ENCODE measurements at places on chromosomes 12 and 14.

- DNase-seq = no peak
These were observed 6.8 kb downstream of the FIGNL2 start for GRCh38 chr12:51841727-51842126.

- DNase-seq = no peak
These were observed 438.4 kb upstream of the OR4E1 start for GRCh38 chr14:22112004-22112403.

DNA sequence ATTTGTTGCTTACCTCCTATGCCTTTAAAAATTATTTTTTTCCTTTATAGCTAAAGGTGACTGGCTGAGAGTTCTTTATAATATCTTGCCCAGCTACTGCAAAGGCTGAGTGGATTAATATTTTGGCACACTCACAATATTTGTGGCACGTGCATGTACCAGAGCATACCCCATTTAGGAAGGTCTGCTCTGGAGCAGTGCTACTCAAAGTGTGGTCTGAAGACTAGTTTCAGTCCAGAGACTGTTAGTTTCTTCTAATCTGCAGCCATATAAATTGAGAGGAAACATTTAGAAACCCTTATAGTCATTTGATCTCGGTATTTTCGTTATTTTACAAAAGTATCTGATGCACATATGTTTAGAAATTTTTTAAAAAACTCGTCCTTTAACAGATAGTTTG is 51.0 kb downstream of the IFT81 start:
- DNase-seq = no peak

DNA sequence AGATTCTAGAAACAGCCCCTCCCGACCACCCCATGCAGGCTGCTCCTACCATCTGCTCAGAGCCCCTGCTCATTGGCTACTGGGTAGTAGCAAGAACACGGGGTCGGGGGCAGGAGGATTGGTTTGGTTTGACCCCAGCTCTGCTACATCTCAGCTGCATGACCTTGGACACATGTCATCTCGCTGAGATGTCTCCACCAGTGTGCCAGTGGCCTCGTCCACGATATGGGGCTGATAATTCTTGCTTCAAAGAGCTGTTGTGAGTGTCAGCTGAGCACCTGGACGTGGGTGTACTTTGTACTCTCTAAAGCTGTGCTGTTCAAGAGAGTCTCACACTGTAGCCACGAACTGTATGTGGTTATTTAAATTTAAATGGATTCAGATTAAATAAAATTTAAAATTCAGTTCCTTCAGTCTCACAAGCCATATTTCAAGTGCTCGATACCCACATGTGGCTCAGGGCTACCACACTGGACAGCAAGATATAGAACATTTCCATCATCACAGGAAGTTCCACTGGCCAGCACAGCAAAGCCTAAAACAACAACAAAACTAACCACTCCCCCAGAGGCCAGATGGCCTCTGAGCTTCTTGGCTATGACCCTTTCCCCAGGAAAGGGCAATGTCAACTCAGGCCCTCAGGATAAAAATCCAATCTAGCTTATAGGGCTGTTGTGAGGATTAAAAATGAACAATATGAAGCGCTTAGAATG is 18.6 kb downstream of the LTBP2 start:
- DNase-seq = no peak

DNA sequence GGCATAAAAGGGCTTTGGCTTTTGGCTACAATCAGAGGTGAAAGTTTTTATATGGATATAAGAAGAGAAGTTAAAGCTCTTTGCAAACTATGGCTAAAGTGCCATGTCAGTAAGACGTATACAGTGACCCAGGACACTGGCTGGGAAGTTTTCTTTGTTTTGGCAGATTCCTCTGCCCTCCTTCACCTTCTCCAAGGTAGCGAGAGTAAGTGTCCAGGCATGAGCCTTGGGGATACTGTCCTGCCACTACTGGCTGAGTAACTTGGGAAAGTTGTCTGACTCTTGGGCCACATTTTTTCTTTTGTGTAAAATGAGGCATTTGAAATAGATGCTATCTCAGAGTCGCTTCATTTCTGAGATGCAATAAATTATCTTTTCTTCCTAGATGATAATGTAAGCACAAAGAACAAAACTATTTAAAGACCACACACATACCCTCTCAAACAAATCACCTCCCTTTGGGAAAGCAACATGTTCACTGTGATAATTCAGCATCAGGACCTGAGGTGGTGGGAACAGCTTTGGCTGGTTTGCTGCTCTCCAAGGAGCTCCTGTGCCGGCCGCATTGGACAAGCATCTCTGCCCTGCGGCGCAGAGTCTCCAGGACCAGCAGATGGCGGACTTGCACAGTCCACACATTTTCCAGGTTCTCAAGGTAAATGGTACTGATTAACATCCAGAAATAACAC is 106.3 kb downstream of the PTCSC3 start:
- DNase-seq = peak; percentile 77

- DNase-seq = no peak
These were observed at the start of gene TMEM253 for GRCh38 chr14:21100931-21101330. TSS of gene TMEM253 (plus strand) at chr14:21101066. CDS start at chr14:21101344, 278 bp downstream.

DNA sequence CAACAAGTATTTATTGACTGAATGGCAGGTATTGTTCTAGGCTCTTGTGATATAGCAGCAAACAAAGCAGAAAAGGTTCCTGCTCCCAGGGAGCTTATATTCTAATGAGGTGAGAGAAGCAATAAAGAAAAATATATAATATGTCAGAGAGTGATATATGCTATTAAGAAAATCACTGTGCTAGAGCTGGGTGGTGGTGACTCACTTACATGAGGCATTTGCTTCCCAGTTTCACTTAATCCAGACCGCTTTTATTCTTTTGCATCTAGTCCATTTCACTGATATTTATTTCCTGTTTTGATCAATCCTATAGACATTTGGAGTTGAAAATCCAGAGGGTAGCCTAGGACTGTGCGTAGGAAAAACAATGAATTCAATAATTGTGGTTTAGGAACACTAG is 17.5 kb downstream of the TRHDE start:
- DNase-seq = peak; percentile 58

GRCh38 chr12:105413911-105414487 is 83.5 kb downstream of the C12orf75 start:
- DNase-seq = no peak

DNA sequence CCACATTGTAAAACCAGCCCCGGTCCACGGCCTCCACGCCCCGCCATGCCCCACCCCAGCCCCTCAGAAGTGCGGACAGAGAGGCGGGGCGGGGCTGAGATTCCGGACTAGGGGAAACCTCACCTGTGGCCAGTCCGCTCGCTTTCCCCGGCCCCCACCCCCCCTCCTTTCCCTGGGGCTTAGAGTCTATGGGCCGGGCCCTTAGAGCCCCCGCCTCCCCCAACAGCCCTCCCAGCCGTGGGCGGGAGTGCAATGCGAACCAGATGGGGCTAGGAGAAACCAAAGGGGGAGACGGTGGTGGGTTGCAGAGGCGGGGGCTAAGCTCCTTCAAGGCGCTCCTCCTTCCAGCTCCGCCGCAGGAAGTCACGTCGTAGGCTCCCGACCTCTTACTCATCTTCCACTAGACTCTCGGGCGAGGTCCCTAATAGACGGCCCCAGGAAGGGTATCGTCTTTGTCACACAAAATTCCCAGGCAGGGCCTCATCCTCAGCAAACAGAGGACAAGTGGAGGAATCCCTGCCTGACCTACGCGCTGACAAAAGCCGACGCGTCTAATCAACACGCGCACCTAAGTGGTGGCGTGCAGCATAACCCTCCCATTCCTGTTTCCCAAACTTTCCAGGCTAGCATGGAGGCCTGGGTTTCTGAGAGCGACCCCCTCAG is 1.1 kb upstream of the NAB2 start:
- DNase-seq = peak; percentile 96

DNA sequence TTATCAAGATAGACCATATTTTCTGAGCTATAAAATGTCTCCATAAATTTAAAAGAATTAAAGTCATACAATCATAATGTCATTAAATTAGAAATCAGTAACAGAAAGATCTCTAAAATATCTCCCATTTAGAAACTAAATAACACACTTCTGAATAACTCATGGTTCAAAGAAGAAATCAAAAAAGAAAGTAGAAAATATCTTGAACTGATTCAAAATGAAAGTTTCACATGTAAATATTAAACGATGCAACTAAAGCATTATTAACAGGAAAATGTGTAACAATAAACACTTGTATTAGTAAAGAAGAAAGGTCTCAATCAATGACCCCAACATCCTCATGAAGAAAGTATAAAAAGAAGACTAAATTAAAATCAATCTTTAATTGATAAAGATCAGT is 50.5 kb upstream of the PZP start:
- DNase-seq = no peak

DNA sequence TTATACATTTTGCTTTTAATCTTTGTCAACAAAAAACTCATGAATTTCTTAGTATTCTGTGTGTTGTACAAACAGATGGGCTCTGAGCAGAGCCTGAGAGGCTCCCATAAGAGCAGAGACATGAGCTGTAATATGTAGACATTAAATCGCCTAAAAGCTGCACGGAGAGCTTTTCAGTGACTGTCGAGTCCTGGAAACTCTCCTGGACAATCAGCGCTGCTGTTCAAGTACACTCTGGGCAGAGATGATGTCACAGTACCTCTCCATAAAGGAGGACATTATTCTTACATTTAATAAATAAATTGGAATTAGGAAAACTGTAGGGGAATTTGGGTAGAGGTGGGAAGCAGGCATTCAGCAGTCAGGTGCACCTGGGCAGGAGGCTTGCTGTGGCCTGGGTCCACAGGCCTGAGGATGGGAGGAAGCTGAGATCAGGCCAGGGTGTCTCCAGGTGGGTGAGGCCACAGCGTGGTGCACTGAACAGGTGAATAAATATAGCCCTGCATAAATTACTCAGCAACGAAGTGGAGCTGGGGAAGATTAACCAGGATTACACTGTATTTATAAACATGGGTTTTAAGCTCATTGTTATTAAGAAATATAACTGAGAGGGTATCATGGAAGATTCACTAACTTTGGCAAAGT is 13.3 kb upstream of the TCL1A start:
- DNase-seq = no peak

DNA sequence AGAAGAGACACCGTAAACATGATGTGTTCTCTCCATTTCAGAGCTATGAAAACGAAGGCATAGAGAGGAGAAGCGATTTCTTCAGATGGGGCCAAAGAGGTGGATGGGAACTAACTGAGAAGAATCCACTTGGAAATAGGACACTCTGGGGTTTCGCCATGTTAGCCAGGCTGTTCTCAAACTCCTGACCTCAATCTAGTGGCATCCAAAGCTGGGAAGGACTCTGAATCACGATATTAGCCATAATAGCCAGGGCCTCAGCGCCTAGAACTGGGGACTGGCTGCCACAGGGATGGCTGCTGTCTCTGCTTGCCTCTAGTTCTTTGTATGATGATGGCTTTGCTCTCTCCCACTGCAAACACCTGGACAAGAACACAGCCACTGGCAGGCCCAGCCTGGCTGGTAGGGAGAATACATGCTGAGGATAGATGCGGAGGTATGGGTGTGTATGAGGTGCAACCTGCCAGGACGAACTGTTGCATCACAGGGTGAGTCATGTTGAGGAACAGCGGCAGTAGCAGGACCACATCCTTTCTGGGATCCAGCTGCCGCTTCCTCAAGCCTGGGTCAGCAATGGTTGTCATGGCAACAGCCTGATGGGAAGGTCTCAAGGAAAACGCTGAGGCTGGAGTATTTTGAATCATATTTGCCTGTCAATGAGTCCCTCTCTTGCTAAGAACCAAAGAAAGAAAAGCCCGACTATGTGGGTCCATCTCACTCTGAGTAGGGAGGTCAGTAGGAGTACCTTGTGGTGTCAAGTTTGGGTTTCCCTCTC is 31.1 kb downstream of the CCDC177 start:
- DNase-seq = peak; percentile 89

- no peak for DNase-seq
These were observed 102.7 kb downstream of the LRRK2 start for GRCh38 chr12:40327535-40327934.

DNA sequence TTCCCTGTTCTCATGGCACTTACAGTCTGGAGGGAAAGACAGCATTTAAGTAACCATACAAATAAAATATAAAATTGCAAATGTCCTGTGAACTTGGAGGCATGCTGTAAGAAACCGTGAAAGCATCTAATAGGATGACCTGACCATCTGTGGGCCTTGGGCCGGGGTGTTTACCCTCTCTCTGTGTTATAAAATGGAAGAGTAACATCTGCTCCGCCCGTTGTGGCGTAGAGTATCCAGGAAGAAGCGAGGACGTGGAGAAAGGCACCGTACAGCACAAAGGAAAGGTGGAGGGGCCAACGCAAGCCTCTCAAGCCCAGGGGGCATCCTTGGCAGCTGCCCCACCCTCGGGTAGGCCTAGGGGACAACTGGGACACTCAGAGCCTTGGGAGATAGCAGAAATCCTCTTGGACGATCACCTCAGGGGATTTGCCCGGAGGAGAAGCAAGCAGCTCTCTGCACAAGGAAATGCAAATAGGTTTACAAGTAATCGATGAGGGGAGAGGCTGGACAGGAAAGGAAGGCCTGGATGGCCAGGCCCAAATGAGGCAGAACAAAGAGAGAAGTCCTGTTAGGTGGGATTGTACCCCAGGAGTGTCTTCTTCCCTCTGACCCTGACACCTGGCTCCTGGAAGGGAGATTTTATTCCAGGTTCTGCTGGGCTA is 26.2 kb downstream of the VSX2 start:
- DNase-seq = no peak

DNA sequence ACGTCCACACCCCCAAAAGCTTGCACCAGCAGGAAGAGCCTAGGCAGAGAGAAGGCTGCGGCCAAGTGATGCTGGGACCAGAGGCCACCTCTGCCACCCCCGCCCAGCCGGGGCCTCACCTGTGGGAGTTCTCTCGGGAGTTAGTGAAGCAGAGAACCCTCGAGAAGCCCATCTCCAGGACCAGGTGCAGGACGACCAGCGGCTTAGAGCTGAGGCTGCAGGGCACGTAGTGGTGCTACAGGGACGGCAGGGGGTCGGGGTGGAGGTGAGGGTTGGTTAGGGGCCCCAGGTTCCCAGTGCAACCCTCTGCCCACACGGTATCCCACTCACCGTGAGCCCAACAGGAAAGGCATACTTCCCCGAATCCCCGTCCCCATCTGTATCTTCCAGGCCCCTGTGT is 3.6 kb downstream of the DDX51 start:
- no peak for DNase-seq

DNA sequence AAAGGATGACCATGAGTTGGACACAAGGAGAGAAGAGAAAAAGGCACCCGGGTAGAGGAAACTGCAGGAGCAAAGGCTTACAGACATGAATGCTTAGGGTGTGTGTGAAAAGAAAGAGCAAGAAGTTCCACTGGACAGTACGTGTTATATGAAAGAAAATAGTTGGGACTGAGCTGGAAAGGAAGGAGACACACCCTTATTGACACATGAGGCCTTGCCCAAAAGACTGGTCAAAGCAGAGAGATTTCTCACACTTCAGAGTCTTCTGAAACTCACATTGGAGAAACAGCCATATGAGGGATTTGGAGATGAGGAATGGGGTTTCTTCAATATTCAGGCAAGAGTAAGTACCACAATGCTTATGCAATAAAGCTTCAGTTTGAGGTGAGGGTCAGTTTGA is 56.0 kb downstream of the TTC9 start:
- no peak for DNase-seq
